ENCODE measurements at places on chromosomes 5 and 9.
A peak's percentile ranks its signal among the peaks of the same experiment; 100 is the strongest.

GRCh38 chr5:169299191-169299662, 1.7 kb downstream of the SLIT3 start:
- no peak for DNase-seq

- peak; percentile 82 for DNase-seq
Observed at GRCh38 chr5:35089334-35090314, 41.9 kb upstream of the AGXT2 start.

GRCh38 chr9:96441798-96442445, 8.0 kb upstream of the HABP4 start:
- peak; percentile 55 for DNase-seq

- DNase-seq: no peak
Observed at GRCh38 chr5:111505096-111505495, 7.2 kb downstream of the STARD4 start.

DNA sequence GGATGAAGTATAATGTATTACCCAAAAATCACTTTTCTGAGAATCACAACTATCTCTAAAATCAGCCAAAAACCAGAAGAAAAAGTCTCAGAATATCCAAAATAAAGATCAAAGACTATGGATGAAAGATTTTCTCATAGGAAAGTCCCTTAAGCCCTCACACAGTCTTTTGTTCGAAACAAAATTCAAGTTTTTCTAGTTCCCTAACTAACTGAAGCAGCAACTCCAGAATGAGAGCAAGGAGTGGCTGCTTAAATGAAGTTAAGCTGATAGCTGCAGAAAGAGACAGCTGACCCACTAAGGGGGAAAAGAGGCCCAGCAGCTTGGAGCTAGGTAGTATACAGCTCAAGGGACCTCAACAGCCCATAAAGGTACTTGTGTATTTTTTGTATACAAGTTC, 8.4 kb downstream of the ZBTB5 start:
- no peak for DNase-seq

DNA sequence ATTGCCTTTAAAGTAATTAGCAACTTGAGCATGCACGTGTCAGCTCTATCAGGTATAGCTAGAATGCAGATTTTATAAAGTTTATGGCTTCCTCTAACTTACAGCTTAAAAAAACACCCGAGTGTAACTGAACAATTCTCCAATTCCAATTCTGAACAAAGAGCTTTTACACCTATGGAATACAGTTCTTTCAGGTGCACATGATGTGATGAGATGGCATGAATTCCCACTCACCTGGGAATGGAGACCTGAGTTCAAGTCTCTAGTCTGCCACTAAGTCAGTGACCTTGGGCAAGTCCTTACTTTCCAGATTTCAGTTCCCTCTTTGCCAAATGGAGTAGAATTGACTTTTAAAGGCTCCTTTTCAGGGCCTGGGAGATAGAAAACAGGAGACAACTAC, 1.8 kb downstream of the ZFAND5 start:
- no peak for DNase-seq

All from fibroblast of mammary gland (primary cell).